ENCODE measurements at places on chromosomes 5 and 9.
A peak's percentile ranks its signal among the peaks of the same experiment; 100 is the strongest.

- H3K4me3 ChIP-seq, result no peak overlapping the region
- no peaks in the 10 kb centered on the region for H3K27me3 ChIP-seq
- no peak overlapping the region for H3K27ac ChIP-seq
- H3K36me3 ChIP-seq, result no peaks in the 10 kb centered on the region
Observed at GRCh38 chr5:157718519-157718918, 12.7 kb upstream of the THG1L start.

DNA sequence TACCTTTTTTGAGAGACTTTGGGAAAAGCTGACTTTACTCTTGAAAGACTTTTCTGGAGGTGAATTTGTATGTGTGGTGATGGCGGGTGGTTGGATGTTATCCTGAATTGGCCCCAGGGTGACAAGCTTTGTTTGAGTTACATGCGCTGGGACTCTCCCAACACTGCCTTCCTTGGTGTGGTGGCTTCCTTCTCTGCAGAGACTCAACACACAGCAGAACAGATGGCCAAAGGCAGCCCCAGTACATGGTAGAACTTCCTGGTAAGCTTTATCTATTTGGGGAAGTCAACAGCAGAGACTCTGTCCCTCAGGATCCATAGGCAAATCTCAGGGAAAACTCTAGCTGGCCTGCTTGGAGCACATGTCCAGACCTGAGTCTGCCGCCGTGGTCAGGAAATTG is 18.1 kb downstream of the C1QTNF2 start:
- H3K4me1 ChIP-seq, result no peaks in the 10 kb centered on the region
- no peaks in the 10 kb centered on the region for H3K36me3 ChIP-seq
- no peak for DNase-seq
- H3K27ac ChIP-seq, result no peak overlapping the region

DNA sequence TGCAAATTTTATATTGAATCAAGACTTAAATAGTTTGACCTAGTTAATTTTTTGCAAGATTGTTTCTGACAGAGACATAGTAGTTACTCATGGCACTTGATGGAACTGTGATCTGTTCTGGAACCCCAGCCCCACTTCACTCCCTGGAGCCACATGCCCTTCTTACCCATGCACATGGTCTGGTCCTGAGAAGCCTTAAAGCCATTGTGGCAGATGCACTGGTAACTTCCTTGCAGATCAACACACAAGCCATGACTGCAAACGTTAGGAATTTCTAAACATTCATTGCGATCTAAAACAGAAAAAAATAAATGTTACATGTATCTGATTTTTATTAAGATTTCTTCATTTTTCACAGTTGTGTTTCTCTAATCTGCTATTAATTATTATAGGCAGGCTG is 221.2 kb downstream of the SLC12A2 start:
- no peak overlapping the region for H3K27ac ChIP-seq
- H3K27me3 ChIP-seq, result no peaks in the 10 kb centered on the region
- no peak for DNase-seq
- H3K4me1 ChIP-seq, result no peaks in the 10 kb centered on the region

- H3K36me3 ChIP-seq, result peaks cover under 1% of the 10 kb centered on the region
- no peak for DNase-seq
- H3K27ac ChIP-seq, result peak overlapping the region; percentile 81
- no peaks in the 10 kb centered on the region for H3K27me3 ChIP-seq
Observed at GRCh38 chr9:134643222-134643671, 1.6 kb downstream of the COL5A1 start.

DNA sequence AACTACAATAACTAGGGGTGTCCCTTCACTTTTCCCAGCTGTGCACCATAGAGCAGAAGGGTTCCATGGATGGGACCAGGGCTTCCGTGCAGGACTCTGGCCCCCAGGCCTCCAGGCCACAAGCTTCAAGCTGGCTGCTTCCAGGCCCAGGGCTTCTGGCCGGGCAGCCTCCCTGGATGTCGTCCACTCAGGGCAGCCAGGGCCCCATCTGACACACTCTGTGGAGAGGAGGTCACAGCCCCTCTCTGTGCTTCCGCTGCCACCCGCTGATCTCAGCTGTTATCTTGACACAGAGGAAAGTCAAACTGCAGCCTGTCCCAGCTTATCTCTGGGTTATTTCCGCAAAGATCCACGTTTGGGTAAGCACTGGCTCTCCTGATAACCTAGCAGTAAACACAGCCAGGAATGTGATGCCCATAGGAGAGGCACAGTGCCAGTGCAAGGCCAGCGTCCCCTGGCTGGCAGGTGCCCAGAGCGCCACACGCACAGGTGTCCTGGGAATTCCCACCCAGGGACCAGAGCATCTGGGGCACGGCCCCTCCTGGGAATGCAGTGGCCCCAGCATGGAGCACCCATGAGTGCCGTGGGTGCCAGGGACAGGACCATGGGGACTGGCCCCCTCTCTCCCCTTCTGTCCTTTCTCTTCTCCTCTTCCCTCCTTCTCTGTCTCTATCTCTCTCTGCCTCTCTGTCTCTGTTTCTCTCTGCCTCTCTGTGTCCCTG is 15.6 kb upstream of the SLC6A19 start:
- no peak for DNase-seq
- peaks cover 50% of the 10 kb centered on the region for H3K27me3 ChIP-seq
- H3K36me3 ChIP-seq, result no peaks in the 10 kb centered on the region

- H3K27ac ChIP-seq, result no peak overlapping the region
- peaks cover 25% of the 10 kb centered on the region for H3K4me1 ChIP-seq
- DNase-seq, result peak; percentile 50
- no peaks in the 10 kb centered on the region for H3K27me3 ChIP-seq
- no peaks in the 10 kb centered on the region for H3K36me3 ChIP-seq
- H3K4me3 ChIP-seq, result peak overlapping the region; percentile 30
Observed at GRCh38 chr9:109328978-109329637, 8.2 kb upstream of the EPB41L4B start.

DNA sequence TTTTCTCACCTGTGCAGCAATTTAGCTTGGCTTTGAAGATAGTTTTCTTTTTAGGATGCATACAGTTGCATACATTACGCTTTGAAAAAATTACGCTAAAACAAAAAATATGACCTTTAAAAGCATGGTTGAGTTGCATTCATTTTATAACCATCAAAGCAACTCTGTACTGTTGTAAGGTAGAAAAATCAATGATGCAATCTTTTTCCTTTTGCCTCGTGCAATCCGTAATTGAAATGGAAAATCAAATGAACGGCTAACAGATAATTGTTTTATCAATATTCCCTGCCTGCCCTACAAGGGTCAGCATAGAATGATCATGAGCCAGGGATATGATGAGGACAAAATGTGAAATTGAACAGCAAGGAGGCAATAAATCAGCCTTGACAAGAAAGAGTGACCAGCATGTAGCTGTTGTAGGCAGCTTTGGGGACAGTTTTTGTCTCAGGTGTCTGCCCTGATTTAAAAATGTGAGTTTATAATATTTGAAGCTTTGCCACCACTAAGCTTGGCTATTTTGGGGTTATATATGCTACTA is 98.2 kb downstream of the PBX3 start:
- H3K4me1 ChIP-seq, result no peaks in the 10 kb centered on the region
- no peaks in the 10 kb centered on the region for H3K27me3 ChIP-seq
- H3K27ac ChIP-seq, result no peak overlapping the region
- no peak overlapping the region for H3K4me3 ChIP-seq

DNA sequence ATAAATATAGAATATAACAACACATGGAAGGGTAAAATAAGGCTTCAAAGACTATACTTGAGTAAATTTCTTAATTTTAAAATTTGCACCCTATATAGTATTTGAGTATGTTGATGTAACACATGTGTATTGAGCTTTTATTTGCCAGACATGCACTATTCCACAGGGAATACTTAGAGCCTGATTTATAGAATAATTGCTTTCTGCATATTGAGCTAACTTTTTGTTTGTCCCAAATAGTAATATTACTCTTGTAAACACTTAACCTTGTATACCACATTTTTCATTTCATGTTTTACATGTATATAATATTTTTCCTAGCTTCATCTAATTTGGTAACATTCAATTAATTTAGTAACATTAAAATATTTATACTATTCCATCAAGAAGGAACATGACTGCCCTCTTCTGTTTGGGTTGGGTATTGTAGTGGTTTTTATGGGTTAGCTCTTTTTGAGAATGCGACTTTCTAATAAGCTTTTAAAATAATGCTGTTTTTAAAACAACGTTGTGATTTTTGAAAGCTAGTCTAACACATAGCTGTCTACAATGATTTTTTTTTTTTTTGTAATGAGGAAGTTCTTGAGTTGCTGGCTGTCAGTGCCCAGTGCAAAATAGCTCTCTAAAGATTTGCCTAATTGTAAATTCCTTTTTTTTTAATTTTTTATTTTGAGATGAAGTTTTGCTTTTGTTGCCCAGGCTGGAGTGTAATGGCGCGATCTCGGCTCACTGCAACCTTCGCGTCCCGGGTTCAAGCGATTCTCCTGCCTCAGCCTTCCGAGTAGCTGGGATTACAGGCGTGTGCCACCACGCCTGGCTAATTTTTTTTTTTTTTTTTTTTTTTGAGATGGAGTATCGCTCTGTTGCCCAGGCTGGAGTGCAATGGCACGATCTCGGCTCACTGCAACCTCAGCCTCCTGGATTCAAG is 4.8 kb downstream of the SUB1 start:
- DNase-seq, result no peak
- no peaks in the 10 kb centered on the region for H3K36me3 ChIP-seq
- peaks cover 24% of the 10 kb centered on the region for H3K4me1 ChIP-seq
- no peak overlapping the region for H3K27ac ChIP-seq
- H3K27me3 ChIP-seq, result no peaks in the 10 kb centered on the region
- H3K4me3 ChIP-seq, result no peak overlapping the region

DNA sequence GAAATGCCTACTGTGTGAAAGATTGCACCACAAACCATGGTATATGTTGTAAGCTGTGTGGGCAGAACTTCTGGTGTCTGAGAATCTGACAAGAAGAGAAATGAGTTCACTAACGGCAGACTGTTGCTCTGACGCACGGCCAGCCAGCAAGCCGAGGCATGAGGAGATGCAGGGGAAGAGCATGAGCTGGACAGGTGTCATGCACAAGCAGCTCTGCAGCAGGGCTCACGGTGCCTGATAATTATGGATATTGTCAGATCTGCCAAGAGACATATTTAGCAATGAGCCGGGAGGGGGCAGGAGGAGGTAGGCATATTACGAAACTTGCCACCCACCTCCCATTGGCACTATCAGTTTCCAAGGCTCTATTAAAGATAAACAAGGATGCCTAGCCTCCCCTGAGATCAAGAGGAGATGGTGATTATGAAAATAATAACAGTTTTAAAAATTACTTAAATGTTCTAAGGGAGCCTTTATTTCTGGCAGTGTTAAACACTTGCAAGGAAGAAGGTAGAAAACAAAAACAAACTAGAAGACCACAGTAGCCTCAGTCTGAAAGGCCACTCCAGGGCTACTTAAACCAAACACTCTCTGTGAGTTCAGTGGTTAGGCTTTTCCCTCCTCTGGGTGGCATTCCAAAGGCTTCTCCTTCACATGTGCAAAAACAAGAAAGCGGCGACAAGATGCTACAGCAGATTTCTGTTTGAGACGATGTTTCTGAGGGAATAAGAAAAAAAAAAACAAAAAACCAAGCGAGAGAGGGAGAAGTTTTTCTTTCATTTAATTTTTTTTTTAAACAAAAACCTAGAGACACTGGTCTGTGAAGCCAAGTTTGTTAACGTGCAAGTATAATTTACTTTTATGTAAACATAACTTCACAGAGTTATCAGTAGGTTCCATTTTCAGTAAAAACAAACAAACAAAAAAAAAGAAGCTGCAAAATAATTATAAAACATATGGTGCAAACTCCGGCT is 339.5 kb downstream of the BNC2 start:
- H3K27ac ChIP-seq, result no peak overlapping the region
- no peak overlapping the region for H3K4me3 ChIP-seq
- H3K4me1 ChIP-seq, result no peaks in the 10 kb centered on the region

DNA sequence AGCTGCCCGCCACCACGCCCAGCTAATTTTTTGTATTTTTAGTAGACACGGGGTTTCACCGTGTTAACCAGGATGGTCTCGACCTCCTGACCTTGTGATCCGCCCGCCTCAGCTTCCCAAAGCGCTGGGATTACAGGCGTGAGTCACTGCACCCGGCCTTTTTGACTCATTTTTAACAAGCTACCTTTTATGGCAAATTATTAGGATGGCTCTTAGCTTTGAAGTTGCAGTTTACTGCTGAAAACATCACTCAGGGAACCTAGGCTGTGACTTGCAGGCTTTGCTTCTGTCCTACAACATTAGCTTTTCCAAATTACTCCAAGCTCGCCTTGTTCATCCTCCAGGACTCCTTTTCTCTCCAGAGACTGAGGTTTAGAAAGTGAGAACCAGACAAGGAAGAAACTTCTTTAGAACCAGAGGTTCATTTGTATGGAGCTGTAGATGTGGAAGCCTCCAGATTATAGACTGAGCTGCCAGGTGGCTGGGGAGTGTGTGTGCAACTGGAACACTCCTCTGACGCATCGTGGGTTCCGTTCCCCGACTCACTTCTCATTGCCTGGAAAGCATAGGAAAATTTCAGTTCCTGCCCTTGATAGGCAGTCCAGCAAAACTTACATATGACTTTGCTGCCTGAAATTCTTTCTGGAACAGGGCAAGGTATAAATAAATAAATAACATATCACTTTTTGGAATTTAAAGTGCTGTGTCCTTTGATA is 23.8 kb upstream of the SPTAN1 start:
- DNase-seq, result no peak
- H3K4me1 ChIP-seq, result peaks cover 1% of the 10 kb centered on the region
- H3K4me3 ChIP-seq, result no peak overlapping the region
- H3K27me3 ChIP-seq, result no peaks in the 10 kb centered on the region

GRCh38 chr5:128376577-128376976 is 161.5 kb downstream of the FBN2 start:
- no peaks in the 10 kb centered on the region for H3K4me1 ChIP-seq
- DNase-seq, result no peak
- H3K36me3 ChIP-seq, result no peaks in the 10 kb centered on the region

- no peak overlapping the region for H3K27ac ChIP-seq
- DNase-seq, result no peak
- H3K4me3 ChIP-seq, result no peak overlapping the region
- no peaks in the 10 kb centered on the region for H3K27me3 ChIP-seq
Observed at GRCh38 chr5:174065528-174066197, 20.2 kb downstream of the NSG2 start.

DNA sequence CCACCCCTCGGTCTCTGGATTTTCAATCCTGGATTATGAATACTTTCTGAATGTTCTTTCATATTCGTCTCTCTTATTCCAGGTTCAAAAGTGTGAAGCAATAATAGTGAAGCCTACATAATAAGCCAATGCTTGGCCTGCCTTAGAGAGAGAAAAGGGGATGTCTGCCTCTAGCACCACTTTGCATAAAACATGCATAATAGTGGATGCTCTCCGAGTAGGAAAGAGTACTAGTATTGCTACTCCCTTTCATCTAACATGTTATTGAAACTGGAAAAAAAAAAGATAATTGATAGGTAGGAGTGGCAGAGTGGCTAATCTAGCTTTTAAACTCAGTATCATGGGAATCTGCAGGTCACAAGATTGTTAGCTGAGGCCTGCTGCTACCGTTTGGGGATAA is 158.1 kb downstream of the SPATA31D1 start:
- H3K4me3 ChIP-seq, result no peak overlapping the region
- H3K4me1 ChIP-seq, result no peaks in the 10 kb centered on the region
- no peak for DNase-seq
- H3K36me3 ChIP-seq, result no peaks in the 10 kb centered on the region
- H3K27me3 ChIP-seq, result no peaks in the 10 kb centered on the region

DNA sequence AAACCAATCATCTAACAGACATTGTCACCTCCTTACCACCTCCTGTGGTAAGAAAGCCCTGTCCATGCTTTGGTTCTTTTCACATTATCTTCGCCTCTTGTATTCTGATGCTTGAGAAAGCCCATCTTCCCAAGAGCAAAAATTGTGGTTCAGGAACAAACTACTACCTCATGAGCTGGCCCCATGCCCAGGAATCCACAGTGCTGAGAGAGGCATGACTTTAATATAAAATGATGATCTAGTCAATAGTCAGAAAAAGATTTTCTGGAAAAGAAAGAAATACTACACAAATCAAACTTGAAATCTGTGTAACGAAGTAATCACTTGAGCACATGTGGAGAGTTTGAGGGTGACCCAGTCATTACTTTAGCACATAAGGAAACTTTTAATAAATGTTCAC is 94.7 kb downstream of the FGF10 start:
- H3K4me1 ChIP-seq, result no peaks in the 10 kb centered on the region
- H3K4me3 ChIP-seq, result no peak overlapping the region

Measured in heart left ventricle (tissue), 16 donors.